ENCODE measurements at places on chromosomes 1 and 21.

- no peak for DNase-seq
Measured at GRCh38 chr1:230567221-230567575, 75.1 kb upstream of the COG2 start.

GRCh38 chr1:185733818-185734735, at the start of gene HMCN1:
HMCN1 (plus strand) TSS chr1:185734391; CDS start chr1:185734780, 389 bp downstream.
- DNase-seq, result peak; percentile 37

DNA sequence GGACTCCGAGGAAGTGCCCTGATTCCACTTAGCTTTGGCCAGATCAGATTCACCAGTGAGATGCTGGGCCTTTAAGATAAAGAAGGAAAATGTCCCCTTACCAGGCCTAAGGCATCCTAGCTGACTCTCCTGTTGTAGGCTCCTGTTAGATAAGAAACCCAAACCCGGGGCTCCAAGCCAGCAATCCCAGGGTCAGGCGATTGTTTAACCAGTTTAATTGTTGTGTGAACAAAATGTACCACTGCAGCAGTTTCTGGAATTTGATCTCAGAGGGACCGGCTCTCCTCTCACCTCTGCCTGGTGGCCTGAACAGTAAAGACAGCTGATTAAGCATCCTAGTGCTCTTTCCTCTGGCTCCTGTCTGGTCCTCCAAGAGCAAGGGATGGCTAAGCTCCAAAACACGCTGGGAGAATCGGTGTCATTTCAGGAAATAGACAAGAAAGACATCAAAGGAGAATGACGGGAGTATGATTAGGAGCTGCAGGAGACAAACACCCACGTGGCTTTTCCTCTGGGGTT, 9.3 kb upstream of the KLHDC8A start:
- DNase-seq, result no peak

- peak; percentile 25 for DNase-seq
Measured at GRCh38 chr21:29164323-29164942, 34.0 kb downstream of the MAP3K7CL start.

DNA sequence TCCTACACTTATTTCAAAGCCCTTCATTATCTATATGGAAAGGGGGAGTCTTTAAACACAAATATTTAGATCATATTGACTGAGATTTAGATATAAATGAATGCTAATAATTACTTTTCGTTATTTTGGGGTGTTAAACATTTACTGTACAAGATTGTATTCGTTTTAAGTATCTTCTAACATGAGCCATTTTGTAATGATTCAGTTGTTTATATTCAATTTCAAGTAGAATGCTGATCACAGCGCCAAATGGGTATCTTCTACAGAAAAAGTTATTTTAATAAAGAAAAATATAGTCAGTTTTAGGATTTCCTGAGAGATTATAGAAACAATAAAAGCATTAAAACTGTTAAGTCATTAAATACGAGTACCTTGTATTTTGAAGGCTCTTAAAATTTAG, 104.5 kb upstream of the HNRNPU start:
- DNase-seq, result no peak

DNA sequence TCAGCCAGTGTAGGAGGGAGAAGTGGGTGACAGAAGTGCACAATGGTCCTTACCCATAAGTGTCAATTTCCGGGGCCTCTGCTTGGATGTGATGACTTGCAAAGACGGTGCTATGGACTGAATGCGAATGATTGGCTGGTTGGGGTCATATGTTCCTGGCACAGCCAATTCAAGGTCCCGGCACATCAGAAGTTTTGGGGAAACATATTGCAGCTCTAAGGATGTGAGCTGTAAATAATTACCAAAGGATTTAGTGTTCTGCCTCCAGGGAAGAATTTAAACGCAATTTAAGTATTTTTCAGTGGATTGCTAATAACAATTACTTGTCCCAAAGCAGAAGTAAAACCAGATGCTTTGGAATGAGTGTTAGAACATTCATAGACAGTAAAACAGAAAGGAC, 26.9 kb upstream of the EXOSC10 start:
- no peak for DNase-seq

DNA sequence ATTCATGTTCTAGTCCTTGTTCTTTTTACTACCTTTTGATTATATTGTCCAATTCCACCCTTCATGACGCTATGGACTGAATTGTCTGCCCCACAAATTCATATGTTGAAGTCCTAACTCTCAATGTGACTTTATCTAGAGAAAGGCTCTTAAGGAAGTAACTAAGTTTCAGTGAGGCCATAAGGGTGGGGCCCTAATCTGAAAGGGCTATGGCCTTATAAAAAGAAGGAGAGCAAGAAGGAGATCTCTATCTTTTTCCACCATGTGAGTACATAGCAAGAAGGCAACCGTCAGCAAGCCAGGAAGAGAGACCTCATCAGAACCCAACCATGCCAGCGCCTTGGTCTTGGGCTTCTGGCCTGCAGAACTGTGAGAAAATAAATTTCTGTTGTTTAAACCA, 95.9 kb downstream of the HIVEP3 start:
- DNase-seq, result no peak

DNA sequence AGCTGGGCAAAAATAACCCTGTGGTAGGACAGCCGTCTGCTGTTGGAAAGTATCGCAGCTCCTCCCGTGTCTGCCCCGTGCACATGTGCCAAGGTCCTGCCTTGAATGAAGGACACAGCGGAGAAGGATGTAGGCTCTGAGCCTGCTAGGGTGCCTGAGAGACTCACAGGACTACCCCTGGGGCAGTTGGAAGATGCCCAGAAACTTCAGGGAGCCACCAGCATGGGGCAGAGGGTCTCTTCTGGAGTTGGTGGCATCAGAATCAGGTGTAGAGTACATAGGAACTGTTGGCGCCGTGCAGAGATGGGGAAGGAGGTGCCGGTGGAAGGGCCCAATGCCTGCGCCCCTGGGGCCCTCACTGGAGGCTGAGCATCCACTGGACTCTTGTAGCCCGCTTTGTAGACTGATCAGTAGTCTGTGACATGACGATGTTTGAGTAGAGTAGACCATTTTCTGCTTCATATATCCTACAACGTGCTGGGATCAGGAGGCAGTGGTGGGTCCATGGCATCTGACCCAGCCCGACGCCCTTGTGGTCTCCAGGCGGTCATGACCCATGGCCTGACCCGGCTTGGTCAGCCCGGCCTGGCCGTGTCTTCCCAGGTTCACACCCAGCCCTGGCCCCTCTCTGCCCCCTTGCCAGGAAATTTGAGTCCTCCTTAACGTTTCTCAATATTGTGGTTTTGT, 5.3 kb upstream of the C1orf174 start:
- no peak for DNase-seq

DNA sequence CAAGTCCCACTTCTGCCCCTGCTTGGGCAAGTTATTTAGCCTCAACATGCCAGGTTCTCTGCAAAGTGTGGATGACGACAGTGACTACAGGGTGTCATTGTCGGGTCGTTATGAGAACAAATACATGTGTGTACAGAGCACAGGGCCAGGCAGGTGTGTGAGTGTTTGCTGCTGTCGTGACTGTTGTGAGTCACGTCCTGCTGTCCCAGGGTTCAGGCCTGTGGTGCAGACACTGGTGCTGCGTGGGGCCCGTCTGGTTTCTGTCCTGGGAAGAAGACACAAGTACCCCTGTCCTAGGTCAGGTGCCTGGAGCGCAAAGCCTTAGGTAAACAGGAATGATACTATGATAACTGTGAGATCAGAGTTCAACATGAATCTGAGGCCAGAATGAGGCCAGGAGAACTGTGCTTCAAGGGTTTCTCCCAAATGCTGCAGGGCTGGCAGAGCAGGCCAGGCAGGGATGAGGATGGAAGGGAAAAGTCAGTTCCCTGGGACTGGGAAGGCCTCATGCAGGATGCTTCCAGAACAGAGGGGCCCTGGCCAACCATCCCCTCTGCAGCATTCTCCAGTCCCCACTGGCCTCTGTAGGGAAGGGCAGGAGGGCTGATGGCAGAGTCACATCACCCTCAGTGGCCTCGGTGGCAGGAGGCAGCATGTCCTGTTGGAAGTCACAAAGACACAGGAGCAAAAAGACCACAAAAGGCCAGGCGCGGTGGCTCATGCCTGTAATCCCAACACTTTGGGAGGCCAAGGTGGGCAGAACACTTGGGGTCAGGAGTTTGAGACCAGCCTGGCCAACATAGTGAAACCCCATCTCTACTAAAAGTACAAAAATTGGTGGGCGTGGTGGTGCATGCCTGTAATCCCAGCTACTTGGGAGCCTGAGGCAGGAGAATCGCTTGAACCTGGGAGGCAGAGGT, 15.7 kb downstream of the GPR157 start:
- no peak for DNase-seq

DNA sequence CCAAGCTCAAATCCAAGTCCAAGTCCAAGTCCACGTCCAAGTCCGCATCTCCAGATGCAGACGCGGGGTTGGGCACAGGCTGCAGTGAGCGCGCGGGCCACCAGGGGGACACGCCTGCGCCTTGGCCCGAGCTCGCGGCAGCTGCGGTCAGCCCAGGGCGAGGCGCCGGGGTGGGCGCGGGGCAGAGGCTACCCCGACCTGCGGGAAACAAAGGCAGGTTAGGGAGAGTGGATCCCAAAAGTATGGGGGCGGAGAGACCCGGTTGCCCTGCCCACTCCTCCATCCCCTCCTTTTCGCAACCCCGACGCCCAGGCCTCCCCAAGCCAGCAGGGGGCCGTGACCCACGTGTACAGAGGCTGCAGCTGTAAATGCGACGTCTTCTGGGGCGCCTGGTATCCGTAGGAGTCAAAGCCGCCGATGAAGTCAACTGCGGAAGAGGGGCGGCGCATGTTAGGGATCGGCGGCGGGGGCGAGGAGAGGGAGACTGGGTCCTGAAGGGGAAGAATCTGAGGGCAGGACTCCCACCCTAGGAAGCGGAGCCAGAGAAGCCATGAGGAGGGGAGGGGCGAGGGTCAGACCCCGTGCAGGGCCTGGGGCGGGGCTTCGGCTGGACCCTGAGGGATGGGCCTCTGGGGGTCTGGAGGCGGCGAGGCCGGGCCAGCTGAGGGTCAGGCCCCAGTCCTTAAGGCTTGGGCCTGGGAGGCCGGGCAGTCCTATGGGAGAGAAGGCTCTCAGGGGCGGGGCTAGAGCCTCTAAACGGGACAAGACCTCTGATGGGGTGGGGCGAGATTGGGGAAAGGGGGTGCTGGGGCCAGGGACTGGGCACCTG, 58.0 kb downstream of the NKAIN1 start:
- no peak for DNase-seq

DNA sequence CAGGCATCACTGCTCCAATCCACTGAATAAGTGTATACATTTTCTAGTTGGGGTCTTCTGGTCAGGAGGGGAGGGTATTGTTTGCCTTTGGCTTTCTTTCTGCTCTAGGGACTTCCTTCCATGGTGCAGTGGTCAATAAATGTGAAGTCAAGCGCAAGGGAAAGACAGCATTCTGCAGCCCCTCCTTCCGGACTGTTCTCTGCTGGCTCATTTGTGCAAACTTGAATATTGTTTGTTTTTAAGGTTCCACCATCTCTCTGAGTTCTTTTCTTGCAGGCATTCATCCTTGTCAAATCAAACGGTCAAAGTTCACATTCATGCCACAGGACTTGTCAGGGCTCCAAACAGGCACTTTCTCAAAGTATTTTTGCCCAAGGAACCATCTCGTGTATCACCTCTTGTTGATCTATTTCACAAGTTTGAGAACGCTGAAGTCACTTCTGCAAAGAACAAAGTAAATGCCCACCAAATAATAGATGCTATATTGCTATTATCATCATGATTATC, 205.6 kb upstream of the KAZN start:
- DNase-seq, result no peak

GRCh38 chr1:222777977-222778376, 36.9 kb upstream of the DISP1 start:
- DNase-seq, result peak; percentile 12

DNA sequence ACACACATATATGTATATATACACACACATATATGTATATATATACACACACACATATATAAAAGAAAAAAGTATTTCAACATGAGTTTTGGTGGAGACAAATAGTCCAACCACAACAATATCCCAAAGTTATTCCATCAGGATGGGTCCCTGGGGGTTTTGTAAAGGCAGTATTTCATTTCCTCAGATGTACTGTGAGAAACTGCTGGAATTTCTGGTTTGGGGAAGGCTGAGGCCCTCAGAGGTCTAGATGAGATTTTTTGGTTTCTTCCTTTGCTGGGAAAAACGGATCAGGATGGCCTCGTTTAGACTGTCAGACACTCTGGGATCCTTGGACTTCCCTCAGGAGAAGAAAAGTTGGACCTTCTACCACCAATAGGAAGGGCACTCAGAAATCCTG, 36.5 kb upstream of the TENT5B start:
- no peak for DNase-seq
